ENCODE measurements at places on chromosomes 5 and 9.

- no peak for DNase-seq
Observed at GRCh38 chr9:135098400-135099105, 11.1 kb downstream of the OLFM1 start.

DNA sequence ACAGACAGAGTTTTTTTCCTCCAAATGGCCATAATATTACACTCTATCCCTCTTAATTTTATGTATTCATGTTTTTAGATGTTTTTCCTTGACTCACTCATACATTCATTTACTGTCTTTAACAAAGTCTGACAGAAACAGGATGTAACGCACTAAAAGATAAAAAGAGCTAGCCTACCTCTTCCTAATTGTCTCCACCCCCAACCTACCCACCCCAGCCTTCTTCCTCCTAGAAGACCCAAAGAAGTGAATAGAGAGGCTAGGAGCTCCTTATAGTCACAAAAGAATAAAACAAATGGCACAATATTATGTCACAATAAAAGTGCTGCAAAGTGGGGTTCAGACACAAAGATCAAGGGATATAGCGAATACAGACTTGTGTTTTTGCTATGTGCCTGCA lies 719 bp downstream of the NOL8 start:
- DNase-seq = no peak

GRCh38 chr9:133280392-133280791 lies 5.4 kb upstream of the ABO start:
- no peak for DNase-seq

DNA sequence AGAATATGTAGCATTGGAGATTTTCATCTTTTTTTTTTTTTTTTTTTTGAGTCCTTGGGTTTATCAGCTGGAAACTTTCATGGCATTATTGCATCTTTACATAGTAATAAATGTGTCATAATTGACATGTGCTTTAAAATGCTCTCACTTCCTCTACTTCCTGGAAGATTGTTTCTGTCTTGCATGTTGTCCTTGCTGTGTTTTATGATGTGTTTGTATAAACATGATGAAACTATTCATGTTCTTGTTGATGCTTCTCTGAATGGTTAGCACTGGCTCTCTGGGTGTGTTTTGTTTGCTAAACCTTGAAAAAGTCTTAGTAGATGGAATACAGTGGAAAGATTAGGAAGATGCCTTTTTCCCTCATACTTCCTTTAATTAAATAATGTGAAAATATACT lies 87.9 kb downstream of the IQGAP2 start:
- no peak for DNase-seq

GRCh38 chr9:87725356-87725899 lies 491 bp upstream of the CTSL start:
- DNase-seq = no peak

- no peak for DNase-seq
Observed at GRCh38 chr9:114258218-114258617, 64.7 kb upstream of the ORM1 start.

- DNase-seq = no peak
Observed at GRCh38 chr5:2333291-2333690, 418.2 kb downstream of the IRX2 start.

DNA sequence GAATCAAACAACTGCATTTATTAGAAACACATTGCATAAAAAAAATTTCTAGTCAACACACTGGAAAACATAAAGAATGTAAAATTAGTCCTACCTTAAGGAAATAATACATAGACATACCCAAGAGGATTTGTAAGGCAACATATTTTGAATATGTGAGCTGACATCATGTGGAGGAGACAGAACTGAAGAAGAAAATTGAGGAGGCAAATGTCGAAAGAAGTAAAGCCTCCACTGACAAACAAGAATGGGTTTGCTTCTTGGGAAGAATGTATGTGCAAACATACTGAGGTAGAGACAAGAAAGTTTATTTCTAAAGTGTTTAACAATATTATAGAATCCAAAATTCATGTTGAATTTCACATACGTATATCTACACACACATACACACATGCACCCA lies 363.0 kb upstream of the PDE4D start:
- DNase-seq = no peak

GRCh38 chr9:93809204-93809940 lies 145.8 kb downstream of the BARX1 start:
- DNase-seq = no peak

GRCh38 chr9:38233796-38234355 lies 158.6 kb upstream of the ALDH1B1 start:
- DNase-seq = no peak
